ENCODE measurements at places on chromosomes 6 and 20.

DNA sequence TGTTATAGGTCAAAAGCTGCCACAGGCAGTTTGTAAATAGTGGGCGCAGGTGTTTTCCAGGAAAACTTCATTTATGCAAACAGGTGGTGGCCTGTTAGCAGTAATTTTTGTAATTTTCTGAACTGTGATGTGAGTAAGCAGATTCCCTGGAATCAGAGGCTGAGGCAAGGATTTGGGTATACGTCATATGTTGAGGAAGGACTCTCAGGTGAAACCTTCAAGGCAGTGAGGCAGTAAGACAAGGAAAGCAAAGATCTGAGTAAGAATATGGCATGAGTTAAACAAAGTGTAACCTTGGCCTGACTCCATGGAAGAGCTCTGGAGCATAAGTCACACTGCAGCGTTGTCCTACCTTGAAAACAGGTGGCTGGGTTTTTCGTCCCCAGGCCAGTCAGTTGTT is 291.1 kb upstream of the BTBD3 start:
- no peak for DNase-seq

DNA sequence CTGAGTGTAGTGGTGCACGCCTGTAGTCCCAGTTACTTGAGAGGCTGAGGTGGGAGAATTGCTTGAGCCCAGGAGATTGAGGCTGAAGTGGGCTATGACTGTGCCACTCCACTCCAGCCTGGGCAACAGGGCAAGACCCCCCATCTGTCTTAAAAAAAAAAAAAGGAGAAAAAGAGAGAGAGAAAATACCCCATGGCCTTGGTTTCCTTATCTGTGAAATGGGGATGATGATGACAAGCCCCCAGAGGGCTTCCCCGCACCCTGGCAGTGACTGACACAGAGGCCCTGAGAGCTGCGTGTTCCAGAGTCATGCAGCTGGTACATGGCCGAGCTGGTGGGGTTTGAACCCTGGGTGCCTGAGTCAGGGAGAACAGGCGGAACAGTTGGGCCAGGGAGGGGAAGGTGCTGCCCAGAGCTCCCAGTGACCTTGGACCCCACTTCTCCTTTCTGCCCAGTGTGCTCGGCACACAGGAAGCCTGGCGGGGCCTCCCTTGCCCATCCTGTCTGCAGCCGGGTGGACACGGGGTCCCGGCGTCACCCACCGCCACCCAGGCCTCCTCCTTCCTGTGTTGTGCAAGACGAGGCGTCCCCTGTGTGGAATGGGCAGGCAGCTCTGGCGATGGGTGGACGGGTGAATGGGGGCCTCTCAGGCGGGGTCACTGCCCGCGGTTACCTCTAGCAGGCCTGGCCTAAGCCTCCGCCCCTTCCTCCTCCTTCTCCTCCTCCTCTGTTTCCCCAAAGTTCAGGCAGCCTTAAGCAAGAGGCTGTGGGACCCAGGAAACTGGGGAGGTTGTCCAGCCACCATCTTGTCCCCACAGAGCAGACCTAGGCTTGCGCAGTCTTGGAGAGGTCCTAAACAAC is 84.2 kb downstream of the CEBPB start:
- no peak for DNase-seq

DNA sequence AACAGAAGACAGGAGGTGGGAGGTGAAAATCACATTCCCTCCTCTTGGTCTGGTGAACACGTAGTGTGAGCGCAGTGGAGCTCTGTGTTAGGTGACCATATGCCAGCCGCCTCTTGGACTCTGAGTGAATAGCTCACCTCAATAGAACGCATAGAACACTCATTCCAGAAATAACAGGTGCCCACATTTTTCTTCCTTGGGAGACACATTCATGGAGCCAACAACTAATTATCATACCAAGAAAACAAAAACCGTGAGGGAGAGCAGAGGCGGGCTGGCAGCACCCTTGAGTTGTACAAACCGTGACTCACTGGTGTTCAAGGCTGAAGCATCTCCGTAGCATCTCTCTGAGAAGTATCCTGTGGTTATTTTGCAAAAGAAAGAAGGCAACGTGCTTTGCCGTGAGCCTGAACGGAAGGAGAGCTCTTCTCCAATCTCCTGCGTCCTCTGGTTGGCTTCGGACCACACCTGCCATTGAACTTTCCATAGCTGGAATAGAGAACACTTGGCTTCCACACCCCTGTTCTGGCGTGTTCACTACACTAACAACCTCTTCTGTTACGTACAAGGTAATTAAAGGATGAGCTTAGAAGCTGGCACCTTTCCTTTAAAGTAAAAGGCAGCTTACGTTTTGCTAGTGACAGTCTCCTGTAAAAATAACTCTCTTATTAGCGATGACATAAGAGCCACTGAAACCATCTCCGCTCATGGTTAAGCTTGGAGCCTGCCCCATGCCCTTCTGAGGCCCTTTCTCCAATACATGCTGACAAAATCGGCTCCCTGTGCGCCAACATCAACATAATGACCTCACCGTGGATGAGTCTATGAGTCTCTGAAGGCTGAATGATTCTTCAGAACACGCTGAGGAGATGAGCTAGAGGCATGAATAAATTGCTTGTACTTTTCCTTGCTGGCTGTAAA is 30.2 kb upstream of the SGK1 start:
- no peak for DNase-seq

- DNase-seq: no peak
Observed at GRCh38 chr6:168865-169455, 123.3 kb upstream of the DUSP22 start.

- no peak for DNase-seq
Observed at GRCh38 chr20:64090165-64090564, 6.0 kb upstream of the LKAAEAR1 start.

DNA sequence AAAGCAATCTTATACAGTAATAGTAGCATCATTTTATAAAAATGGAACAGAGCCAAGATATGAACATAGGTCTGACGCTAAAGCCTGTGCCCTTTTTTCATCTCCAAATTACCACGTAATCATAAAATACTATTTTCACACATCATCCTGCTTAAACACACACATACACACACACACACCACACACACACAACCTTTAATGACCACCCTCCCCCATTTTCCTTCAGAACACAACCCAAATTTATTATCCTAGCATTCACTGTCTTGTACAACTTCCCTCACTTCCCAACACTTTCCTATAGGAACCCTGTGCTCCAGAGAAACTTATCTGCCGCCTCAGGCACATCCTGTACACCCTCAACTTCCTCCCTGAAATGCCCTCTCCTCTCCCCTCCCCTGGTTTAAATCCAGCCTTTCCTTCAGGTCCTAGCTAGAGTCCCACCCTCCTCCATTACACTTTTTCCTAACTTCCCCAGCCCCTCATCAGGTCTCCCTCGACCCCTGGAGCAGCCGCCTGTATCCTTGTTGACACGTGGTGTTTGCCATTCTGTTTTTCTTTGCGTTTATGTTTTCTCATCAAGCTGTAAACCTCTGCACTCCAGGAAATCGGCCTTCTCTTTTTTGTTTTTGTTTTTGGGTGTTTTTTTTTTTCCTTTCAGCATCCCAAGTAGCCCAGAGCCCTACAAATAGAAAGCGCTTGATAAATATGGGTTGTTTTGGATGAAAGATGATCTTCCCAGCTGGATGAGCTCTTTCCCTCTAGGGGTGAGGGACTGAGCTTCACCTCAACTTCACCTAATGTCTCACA is 968 bp upstream of the MMP24 start:
- no peak for DNase-seq

GRCh38 chr6:13668291-13668928 is 43.2 kb downstream of the RANBP9 start:
- no peak for DNase-seq

DNA sequence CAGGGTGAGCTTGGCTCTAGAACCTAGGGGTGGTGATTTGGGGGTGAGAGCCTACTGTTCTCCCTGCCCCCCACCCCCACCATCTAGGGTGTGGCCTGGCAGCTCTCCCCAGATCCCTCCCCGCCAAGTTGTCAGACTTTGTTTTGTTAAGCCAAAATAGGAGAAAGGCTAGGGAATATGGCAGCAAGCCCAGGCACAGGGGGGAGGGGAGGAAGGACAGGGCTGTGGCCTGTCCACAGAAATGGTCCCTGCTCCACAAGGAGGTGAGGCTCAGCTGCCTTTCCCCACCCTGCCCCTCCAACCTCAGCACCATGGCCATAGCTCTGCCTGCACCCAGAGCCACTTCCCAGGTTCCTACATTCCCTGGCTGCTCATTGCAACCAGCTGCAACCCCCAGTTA is 17.2 kb downstream of the SCUBE3 start:
- no peak for DNase-seq

DNA sequence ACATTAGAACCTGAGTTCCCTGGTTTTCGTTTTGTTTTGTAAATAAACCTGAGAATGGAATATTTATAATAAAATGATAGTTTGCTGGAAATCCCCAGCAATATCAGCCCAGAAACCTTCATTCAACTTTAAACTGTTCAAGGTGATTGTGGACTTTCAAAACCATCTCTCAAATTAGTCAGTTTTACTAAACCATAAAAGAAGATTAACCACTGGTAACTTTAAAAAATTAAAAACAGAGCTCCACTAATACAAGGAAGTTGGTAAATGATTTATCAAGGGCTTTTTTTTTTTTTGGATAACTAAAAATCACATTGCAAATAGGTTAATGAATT is 10.0 kb downstream of the MBOAT1 start:
- no peak for DNase-seq

DNA sequence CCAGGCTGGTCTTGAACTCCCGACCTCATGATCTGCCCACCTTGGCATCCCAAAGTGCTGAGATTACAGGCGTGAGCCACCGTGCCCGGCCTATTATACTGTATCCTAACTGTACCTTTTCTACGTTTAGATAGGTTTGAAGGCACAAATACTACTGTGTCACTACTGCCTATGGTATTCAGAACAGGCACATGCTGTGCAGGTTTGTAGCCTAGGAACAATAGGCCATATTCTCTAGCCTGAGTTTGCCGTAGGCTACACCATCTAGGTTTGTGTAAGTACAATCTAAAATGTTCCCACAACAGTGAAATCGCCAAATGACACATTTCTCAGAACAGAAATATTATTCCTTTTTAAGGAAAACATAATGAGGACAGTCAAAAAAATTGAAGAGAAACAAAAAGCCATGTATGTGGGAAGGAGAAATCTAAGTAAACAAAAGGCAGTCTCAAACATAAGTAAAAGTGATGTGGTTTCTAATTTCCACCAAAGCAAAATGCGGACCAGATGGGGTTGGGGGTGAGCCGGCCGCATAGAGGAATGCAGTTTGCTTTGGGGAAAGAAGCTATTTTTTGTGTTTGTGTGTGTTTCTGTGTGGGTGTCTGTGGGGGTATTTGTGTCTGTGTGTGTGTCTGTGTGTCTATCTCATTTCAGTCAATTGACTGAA is 192.6 kb upstream of the SALL4 start:
- DNase-seq: no peak

GRCh38 chr6:129510950-129511349 is 199.0 kb downstream of the ARHGAP18 start:
- no peak for DNase-seq

DNA sequence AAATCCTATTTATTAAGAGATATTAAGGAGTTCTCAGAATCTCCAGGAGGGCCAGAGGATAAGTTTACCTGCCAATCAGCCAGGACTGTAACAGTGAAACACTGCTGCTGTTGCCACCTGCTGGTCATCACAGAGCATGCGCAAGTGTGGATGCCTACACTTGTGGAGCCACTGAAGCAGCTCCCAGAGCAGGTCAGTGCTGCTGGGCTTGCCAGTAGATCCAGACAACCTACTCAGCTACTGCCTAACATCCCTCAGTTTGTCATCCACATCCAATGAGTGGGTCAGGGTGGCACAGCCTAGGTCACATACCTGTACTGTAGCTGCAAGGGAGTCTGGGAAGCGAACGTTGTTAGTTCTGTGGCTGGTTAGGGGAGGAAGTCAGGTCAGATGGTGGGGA is 18.3 kb upstream of the NHSL1 start:
- peak; percentile 42 for DNase-seq

- no peak for DNase-seq
Observed at GRCh38 chr6:23368557-23368956, 757.5 kb upstream of the NRSN1 start.

DNA sequence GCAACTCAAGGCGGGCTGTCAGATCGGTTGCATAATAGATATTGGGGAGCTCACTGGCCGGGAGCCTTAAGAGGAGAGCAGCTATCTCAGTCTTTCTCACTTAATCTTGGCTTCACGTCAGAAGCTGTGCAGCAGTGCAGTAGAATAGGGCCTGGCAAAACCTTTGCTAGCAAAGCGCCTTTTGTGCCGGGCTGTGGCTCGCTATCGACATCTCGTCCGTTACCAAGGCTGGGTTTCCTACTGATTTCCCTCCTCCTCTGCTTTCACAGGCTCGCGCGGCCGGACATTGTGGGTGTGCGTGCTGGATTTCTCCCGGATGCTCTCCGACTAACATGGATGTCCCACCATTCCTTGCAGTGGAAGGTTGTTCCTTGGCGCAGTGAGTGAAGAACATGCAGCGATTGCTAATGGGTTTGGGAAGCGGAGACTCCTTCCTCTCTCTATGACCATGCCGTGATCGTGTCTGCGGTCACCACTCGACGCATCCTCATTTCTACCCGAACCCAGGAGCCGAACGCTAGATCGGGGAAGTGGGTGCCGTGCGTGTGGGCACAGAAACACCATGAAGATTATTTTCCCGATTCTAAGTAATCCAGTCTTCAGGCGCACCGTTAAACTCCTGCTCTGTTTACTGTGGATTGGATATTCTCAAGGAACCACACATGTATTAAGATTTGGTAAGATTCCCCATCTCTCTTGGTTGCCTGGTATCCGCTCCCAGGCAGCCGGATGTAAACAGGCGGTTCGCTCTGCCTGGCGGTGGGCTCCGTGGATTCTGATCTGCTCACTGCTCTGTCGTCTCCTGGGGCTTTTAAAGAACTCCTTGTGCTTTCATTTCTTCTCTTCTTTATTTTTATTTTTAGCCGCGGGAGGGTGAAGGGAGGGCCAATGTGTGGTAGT is 5.5 kb downstream of the GRIK2 start:
- DNase-seq: no peak

- no peak for DNase-seq
Observed at GRCh38 chr6:56682635-56683034, 39.9 kb upstream of the DST start.

DNA sequence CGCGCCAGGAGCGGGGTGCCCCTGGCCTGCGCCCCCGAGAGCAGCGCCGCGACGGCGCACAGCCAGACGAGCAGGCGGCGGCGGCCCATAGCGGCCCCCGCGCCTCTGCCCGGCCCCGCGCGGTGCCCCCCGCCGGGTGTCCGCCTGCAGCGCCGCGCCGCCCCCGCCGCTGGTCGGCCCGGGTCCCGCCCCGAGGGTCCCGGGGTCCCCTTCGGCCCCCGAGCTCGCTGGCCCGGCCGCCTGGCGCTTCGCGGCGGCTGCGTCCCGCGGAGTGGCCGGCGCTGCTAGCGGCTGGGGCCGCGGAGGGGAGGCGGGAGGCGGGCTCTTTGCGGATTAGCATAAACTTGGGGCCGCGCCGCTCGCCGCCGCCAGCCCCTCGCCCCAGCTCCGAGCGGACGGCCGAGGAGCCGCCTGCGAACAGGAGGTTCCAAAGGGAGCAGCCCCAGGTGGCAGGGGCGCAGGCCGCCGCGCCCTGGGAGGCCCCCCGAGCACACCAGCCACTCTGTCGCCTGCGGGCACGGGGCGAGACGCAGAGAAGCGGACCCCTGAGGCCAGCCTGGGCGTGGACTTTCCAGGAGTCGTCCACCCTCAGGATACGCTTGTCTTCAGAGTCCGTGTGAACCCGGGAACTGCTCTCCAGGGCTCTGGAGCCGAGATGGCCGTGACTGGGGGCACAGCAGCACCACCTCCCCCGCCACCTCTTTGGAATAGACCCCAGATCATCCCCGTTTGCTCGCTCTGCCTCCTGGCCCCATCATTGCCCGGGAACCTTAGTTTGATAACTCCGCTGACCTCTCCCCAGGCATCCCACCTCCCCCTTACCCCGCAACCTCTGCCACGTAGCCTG is at the start of gene EMILIN3:
TSS of gene EMILIN3 (minus strand) at position 273 of the 847 bp plus-strand sequence. CDS start at position 89, 184 bp downstream.
- no peak for DNase-seq

- DNase-seq: no peak
Observed at GRCh38 chr20:61562897-61563504, 310.9 kb downstream of the CDH4 start.

- DNase-seq: no peak
Observed at GRCh38 chr6:100980949-100981348, 99.8 kb upstream of the ASCC3 start.
